ENCODE measurements at places on chromosomes 4 and X.

- no peak for DNase-seq
Measured at GRCh38 chrX:85017721-85018120, 14.0 kb downstream of the APOOL start.

GRCh38 chr4:13733817-13734216 is 106.3 kb upstream of the BOD1L1 start:
- no peak for DNase-seq

GRCh38 chr4:176769514-176769913 is 23.2 kb downstream of the VEGFC start:
- no peak for DNase-seq

DNA sequence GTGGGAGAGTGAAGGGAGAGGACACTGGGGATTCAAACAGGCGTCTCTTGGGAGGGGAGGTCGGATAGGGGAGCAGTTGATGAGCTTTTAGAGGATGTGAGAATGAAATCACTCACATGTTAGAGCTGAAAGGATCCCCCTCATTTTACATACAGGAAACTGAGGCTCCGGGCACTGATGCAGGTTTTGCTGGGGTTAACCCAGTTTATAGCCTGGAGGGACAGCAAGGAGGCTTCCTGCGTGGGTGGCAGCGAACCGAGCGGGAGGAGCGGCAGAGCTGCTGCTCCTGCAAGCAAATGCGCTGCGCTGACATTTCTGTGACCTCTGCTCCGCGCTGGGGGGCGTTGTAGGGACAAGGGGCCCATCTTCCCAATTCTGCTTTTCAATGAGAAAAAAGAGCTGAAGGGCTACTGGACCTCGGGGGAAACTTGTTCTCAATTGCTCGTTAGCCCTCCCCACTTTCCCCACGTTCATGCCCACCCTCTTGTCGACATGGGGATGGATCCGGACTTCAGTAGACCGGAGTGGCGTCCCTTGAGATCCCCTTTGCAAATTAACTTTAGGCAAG is 1.2 kb upstream of the NEUROG2 start:
- DNase-seq, result no peak

GRCh38 chr4:119286377-119287002 is 35.4 kb downstream of the FABP2 start:
- DNase-seq, result no peak

DNA sequence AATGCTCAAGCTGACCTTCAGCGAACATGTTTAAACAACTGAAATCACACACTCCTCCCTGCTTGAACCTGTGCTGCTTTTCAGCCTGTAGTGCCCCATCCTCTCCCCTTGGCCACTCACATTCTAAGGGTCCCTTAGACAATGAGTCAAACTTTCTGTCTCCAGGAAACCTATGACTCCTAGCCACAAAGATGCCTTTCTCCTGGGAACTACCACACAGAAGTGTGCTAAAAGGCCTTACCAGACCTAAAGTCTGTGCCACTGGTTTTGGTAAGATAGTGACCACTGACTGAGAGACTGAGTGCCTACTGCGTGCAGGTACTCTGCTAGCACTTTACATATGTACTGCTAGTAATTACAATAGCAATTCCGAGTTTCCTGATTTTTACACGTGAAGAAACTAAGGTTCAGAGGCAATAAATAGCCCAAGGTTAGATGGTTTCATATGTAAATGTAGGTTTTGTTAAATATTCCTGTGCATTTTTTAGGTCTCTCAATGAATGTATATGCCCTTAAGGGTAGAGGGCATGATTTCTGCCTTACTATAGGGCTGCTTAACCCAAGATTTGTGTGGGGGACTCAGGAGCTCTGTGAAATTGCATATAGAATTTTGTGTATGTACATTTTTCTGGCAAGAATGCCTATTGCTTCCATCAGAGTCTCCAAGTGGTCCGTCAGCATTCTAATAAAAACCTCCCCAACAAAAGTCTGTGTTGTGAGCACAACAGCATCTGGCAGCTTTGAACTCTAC is 71.1 kb downstream of the NSG1 start:
- DNase-seq, result no peak

GRCh38 chrX:119688911-119689321 is 4.1 kb downstream of the SEPTIN6 start:
- DNase-seq, result no peak

DNA sequence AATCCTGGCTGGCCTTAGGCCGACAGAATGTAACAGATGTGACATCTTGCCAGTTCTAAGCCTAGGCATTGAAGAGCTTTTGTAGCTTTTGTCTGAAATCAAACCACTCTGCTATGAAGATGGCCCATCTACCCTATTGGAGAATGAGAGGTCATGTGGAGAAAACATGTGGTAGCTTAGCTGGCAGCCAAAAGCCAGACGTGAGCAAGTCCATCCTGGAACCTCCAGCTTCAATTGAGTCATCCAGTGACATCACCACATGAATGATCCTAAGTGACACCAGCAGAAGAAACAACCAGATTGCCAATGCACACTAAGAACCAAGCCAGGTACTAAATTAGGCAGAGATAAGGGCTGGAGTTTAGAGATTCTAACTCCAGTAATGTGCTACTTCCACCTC is 154.8 kb upstream of the ZFP42 start:
- no peak for DNase-seq

DNA sequence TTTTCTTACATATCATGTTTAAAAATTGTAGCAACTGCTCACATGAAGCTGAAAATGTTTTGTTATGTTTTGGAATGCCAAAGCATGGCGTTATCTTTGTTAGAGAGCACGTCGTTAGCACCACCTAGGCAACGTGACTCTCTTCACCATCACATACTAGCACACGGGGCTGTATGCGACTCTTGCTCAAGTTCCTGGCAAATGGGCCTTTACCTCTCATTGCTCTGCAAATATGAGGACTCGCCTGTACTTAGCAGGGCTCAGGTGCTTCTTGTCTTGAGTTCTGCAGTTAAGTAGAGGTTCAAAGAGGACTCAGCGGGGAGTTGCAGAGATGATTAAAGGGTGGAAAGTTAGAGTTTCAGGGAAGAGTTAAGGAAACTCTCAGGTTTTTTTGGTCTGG is 59.4 kb downstream of the CLCN4 start:
- no peak for DNase-seq

- no peak for DNase-seq
Measured at GRCh38 chrX:101986586-101986985, 54.8 kb upstream of the ZMAT1 start.

DNA sequence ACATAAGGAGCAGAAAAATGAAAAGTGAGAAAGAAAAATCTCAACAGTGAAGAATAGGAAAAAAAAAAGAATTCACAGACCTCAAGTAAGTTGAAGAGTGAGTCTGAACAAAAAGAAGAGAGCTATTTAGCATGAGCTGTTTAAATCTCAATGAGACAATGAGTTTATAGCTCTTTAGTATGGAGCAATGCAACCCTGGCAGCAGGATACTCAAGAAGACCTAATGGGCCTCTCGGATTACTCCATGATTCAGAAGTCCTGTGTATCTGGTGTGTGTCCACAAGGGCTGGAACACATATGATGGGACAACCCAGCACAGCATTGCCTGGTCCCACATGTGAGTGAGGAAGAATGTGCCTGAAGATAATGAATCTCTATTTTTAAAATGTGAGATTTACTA is 563.1 kb upstream of the INTU start:
- DNase-seq, result no peak

DNA sequence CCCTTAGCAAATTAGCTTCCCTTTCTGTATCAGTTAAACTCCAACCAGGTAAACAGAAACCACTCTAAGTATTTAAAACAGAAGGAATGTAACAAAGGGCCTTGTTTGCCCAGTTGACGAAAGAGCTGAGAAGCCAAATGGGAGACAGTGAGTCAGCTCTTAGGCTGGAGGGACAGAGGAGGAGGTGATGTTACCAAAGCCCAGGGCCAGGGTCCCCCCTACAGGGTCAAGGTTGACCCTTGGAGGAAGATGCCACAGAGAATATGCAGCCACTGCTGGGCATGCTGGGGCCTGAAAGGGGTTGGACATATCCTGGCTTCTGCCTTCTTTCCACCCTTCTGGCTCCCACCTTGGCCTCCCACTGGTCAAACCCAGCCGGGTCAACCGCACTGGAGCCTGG is 38.3 kb upstream of the LGI2 start:
- no peak for DNase-seq

DNA sequence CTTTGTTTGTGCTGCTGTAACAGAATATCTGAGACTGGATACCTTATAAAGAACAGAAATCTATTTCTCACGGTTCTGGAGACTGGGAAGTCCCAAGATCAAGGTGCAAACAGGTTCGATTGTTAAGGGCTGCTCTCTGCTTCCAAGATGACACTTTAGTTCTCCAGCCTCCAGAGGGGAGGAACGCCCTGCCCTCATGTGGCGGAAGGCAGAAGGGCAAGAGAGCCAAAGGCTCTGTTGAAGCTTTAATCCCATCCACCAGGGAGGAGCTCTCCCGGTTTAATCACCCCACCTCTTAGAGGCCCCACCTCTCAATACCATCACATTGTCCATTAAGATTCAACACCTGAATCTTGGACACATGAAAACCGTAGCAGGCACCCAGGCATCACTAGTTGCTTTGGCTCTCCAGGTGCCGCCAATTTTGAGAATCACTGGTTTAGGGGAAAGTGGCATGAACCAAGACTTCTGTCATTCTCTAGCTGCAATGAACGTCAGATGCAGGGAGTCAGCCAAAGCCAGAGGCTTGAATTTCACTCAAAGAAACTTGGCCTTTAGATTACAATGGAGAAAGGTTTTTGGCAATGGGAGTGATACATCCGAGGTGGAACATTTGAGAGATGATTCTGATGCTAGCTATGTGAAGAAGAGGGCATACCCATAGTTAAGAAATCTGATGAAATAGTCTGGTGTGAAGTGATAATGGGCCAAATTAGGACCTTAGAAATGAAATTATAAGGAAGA is 15.7 kb downstream of the FHL1 start:
- peak; percentile 42 for DNase-seq

GRCh38 chrX:155314260-155314659 is 20.2 kb downstream of the CLIC2 start:
- no peak for DNase-seq

- DNase-seq, result no peak
Measured at GRCh38 chrX:101957174-101957573, 25.3 kb upstream of the ZMAT1 start.

DNA sequence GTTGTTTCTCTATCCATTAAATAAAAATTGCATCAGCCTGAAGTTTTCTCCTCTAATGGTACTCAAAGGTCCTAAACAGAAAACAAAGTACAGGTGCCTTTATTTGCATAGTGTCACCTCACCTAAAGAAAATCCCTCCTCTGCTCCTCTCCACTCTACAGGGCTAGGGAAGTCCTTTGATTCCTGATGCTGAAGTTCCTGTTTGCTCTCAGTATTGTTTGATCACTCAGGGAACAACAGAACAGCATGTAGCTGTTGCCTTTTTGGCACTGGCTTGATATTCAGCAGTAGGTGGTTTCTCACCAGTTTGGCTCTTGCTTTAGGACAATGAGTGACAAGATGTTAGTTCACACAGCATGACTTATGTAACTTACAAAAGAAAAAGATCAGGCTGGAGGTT is 156.2 kb upstream of the SLC7A11 start:
- no peak for DNase-seq

Measured in NCI-H1436 (cell line).